ENCODE measurements at places on chromosomes 6 and 20.
A peak's percentile ranks its signal among the peaks of the same experiment; 100 is the strongest.

DNA sequence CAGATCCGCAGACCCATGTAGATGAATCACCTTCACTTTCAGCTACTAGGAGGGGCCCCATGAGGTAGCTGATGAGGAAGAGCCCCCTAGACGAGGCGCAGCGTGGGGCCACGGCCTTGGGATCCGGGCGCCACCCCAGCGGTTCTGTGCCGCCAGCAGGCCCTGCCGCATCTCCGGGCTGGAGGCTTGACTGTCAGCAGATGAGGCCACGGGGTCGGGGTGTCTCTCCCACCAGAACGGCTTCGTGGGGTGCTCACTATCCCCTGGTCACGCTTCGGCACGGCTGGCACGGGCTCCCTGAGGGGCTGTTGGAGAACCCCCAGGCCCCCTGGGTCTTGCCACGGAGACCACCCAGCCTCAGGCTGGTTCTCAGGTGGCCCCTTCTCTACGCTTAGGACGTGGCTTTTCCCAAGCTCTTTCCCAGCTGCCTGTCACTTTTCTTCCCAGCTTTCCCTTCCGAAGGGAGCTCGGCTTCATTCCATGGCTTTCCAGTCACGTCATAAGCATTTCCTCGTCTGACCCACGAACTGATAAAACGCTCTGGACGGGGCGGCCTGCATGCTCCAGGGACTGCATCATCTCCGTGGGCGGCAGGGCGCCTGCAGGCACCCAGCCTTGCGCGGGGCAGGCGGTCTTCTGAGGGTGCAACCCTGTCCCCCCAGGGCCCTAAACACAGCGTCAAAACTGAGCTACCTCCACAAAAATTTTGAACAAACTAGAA is 85.9 kb downstream of the THBS2 start:
- no peak for DNase-seq

DNA sequence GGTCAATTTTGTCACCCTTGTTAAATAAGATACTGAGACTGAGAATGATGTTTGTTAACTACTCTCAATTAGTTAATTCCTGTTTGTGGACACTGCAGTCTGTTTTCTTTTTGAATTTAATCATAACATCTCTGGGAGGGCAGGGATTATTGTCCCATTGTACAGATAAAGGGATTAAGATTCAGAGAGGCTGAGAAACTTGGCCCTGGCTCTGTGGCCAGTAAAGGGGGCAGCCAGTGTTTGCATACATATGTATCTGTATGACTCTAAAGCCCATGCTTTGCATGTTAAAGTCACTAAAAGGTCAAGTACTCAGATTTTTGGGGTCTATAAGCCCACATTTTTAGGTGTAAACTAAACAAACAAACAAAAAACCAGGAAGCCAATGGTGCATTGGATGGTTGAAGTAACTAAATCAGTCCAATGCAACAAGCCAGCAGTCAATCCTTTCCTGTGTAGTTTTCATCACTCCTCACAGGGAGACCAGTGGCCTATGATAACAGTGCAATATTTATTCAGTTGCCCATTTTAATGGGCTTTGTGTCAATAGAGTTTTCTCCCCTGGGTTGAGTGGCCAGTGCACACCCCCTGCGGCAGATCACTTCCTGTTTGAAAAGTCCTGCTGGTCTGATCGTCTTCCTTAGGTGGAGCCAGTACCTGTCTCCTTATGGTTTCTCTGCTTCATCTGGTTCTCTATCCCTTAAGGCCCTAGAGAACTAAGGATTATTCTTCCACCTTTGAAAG is 106.7 kb downstream of the SLX4IP start:
- DNase-seq = no peak

DNA sequence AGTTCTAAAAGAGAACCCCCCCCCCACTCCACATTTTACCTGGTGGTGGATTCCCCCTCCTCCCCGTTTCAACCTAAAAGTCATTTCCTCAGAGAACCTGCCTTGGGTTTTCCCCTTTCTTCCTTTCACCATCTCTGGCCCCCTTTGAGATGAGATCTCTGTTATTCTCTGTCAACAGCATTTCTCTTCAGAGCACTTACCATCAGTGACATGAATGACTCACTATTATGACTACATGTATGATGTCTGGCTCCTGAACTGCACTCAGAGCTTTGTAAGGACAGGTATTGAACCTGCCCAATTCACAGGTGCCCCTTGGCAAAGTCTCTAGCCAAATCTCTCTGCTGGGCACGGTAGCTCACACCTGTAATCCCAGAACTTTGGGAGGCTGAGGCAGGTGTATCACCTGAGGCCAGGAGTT is 61.4 kb upstream of the JARID2 start:
- DNase-seq = peak; percentile 30

- no peak for DNase-seq
These were observed 16.7 kb downstream of the HMGCLL1 start for GRCh38 chr6:55562318-55562717.

DNA sequence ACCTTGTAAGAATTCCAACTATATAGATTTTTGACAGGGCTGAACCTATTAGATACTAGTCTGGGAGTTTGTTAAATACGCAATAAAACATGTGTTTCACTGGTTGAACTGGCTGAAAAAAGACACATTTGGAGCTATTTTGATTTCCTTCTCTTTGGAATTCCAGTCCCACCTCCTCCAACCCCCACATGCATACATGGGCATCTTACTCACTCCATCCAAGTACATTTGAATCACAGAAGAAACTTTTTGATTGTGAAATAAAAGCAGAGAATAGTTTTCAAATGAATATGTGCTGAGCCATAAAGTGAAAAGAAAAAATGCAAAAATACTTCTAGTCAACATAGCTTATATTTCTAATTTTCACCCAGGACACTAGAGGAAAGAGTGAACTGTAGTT is 33.9 kb upstream of the STXBP5 start:
- no peak for DNase-seq

DNA sequence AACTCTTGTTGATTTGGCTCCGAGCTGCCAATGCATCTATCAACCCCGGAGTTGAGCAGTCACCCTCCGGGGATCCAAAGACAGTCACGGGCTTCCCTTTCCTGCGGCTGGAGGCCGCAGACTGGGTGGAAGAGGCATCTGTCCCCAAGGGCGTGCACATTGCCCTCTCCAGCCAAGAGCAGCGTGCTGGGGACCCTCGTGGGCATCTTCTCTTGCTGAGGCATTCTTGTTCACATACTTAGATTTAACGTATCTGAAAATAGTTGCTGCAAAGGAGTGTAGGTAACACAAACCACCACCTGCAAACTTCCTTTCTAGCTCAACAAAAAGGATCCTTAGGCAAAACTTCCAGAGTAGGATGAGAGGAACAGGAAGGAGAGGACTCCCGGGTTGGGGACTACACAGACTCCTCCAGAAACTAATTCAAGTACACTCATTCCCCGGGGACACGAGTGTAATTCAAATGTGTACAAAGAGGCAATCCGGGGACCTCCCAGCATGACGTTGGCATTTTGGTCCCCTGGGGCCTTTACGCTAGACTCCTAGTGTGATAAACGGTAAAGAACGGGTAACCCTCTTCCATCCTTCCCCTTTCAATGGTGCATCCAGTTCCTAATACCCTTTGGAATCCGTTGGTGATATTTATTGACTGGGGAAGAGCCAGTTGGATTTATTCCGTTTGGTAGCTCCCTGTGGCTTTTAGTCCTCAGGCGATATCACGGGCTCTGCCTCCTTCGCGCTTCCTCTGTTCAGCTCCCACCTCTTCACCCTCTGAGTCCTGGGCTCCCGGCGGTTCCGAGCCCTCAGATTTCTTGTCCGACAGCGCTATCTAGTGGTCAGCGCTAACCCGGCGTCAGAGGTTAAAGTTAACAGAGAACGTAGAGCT is 2.7 kb upstream of the COL12A1 start:
- peak; percentile 81 for DNase-seq

GRCh38 chr20:58447511-58448391 is 58.7 kb downstream of the VAPB start:
- DNase-seq = peak; percentile 54

GRCh38 chr6:153849072-153849779 is 189.8 kb upstream of the OPRM1 start:
- no peak for DNase-seq

GRCh38 chr20:17848249-17849048 is 120.1 kb downstream of the SNX5 start:
- DNase-seq = no peak

- DNase-seq = no peak
These were observed 46.3 kb downstream of the BTBD9 start for GRCh38 chr6:38593409-38593808.

DNA sequence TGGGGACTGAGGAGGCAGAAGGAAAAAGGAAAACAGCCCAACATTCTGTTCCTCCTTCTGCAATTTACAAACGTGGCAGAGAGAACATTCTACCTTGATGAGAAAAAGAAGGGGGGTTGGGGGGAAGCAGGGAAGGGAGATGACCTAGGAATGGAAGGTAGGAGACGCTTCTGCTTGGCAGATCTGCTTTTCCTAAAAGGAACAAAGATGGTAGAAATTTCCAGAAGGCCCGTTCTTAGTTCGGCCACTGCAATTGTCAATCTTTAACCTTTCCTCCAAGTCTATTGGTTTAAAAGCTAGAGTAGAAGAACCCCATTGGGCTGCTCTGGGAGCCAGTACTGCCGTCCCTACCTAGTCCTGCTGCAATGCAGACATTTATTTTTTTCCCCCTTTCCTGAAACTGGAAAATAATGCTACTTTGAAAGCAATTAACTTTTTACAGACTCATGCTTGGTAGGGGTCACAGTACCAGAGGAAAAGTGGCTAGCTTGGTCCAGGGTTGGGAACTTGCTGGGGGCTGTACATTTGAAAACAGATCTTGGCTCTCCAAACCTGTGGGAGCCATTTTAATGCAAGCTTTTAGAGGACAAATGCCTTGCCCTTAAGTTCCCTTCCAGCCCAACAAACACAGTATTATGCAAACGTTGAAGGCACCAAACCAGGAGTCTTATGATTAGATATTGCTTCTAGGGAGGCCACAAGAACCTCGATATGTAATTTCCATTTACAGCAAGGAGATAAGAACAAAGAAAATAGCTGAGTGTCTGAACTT is 2.6 kb downstream of the ZMYND8 start:
- no peak for DNase-seq

DNA sequence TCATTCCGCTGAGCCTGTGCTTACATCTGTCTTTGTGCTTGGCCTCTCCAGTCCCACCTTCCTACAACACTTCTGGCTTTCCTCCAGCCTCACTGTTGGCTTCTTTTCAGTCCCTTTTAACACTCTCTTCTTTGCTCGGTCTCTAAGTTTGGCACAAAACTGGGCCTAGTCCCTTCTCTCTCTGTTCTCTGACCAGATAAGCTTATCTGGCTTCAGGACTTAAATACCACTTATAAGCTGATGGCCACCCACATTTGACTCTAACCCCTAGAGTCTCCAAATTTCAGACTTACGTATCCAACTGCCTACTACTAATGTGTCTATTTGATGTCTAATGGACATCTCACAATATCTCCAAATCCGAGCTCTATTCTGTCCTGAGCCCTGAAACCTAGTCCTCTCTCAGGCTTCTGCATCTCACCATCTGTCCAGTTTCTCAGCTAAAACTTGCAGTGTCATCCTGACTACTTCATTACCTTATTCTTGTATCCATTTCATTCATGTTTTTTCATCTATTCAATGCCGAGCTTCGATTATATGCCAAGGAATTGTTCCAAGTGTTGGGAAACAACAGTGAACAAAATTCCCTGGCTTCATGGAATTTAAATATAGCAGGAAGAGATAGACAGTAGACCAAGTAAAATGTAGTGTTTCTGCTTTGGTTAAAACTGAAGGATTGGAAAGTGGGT is 40.1 kb downstream of the TBPL1 start:
- no peak for DNase-seq

GRCh38 chr20:53739799-53740785 is 146.5 kb upstream of the ZNF217 start:
- DNase-seq = no peak

DNA sequence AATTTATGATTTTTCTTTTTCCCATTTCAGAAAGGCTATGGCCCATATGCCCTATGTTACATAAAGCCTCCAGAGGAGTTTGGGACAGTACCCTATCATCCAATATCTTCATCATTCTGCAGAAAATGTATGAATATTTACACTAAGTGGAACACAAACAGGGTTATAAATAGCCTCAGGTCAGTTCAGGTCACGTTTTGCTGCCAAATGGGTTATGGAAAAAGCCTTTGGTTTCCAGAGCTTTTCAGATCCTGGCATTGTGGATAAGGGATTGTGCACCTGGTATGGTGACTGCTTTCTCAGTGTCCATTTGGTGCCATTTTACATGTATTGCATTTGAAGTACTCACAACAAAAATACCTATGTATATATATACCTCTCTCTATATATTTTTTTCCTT is 29.4 kb downstream of the UTRN start:
- no peak for DNase-seq

- no peak for DNase-seq
These were observed 112.0 kb upstream of the CDYL start for GRCh38 chr6:4664117-4664626.

DNA sequence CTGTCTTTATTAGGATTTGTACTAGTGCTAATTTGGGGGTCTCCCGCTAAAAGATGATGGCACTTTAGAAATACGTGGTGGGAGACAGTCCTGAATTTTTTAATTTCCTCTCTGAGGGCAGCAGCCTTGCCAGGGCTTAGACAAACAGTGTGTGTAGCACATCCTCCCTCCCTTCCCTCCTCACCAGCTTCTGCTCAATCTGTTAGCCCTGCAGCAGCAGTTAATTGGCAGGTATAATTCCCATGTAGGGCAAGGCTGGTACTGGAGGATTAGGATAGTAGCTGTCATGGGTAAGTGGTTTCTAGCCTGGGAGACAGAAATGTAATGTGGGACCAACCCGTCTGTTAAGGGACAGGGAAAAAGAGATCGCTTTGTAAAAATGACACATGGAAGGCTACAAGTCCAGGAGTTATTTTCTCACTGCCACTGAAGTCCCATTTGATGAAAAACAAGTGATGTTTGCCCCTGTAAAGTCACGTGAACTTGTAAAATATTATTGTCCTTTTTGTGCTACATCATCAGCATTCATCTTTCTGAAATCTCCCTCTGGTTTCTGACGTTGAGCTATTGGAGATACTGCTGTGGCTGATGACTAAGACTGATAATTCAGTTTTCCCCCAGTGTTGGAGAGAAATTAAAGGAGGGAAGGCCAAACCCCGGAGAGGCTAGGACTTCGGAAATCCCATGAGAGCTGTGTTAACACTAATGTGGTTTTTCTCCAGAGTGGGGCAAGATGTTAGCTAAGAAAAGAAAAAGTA is 40.6 kb downstream of the CTNNBL1 start:
- no peak for DNase-seq

GRCh38 chr20:24795436-24795835 is 153.6 kb upstream of the CST7 start:
- DNase-seq = no peak

- DNase-seq = no peak
These were observed 53.0 kb upstream of the NOP56 start for GRCh38 chr20:2599288-2600006.

- DNase-seq = no peak
These were observed 18.9 kb downstream of the MKKS start for GRCh38 chr20:10415013-10415650.

- no peak for DNase-seq
These were observed 128.9 kb upstream of the NAA20 start for GRCh38 chr20:19888269-19888671.

Measured in activated CD4-positive, alpha-beta T cell treated with anti-CD3 and anti-CD28 coated beads, Interleukin-2, amount 50 U/mL, for 4 hours (primary cell).